ENCODE measurements at places on chromosomes 3 and 15.

GRCh38 chr3:7707187-7707586 lies 794.4 kb upstream of the LMCD1 start:
- DNase-seq: no peak

DNA sequence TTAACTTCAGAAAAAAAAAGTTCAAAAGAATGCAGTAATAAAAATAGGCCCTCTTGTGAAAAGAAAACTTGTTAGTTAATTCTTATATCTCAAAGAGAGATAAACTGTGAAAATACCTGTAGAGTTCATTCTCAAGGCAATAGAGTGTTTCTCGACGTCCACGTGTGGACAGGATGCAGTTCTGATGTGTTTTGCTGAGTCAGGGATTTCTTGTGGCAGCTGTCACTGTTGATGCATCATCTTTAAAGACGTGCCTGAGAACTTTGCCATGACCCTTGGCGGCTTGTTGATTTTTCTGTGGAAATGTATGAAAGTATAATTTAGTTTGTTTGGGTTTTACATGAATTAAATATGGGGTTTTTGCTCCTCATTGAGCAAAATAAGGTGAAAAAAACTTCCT lies 702.2 kb downstream of the NLGN1 start:
- DNase-seq: no peak

- DNase-seq: no peak
Observed at GRCh38 chr3:15052335-15053242, 12.5 kb downstream of the MRPS25 start.

DNA sequence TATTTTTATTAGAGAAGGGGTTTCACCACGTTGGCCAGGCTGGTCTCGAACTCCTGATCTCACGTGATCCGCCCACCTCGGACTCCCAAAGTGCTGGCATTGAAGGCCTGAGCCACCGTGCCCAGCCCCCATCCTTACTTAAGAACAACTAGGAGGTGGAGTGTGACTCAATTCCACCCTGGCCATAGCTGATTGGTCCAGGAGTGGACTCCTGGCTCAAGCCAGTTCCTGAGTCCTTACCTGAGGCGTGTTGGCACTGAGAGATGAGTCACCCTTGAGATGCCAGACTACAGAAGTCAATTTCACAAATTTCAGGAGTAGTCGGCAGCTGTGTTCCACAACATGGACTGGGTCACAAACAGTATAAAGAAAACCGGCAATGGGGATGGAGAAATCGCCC lies 124.2 kb downstream of the SHQ1 start:
- DNase-seq: no peak

- DNase-seq: no peak
Observed at GRCh38 chr15:101020451-101020850, 101.3 kb downstream of the LRRK1 start.

- no peak for DNase-seq
Observed at GRCh38 chr3:30848087-30848779, 46.2 kb downstream of the GADL1 start.

GRCh38 chr15:29990035-29990434 lies 92.7 kb upstream of the GOLGA8J start:
- no peak for DNase-seq

- no peak for DNase-seq
Observed at GRCh38 chr3:191894406-191894805, 433.4 kb downstream of the PYDC2 start.

DNA sequence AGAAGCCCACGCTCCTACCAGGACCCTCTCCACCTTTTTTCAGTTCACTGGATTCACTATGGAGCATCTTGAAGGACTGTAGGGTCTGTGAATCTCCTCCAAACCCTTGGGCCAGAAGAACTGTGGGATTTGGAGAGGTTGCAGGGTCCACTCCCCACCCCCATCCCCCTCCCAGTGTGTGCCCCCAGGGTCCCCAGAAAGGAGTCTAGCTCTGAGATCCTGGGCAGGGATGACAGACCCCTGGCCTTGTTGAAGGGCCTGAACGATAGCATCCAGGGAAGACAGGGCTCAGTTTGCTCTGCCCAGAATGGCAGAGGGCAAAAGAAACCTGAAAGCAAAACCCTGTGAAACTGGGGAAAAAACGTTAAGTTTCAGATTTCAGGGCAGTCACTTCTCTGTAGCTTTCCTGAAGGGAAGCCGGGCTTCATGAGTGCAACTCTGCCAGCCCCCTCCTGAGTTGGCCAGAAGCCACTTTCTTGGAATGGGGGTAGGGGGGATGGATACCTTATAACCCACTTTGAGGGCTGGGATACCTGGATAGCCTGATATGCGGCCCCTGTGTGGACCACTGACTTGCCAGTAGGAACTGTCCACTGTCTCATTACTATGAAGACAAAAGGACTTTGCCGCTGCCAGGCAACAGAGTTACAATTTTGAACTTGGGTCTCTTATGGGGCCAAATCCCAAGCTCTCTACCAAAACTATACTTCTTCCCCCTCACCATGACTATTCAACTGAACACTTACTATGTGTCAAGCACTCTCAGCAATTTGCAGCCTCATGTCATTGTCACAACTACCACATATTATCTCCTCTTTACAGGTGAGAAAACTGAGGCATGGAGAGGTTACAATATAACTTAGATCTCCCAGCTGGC lies 1.6 kb upstream of the CISH start:
- no peak for DNase-seq

DNA sequence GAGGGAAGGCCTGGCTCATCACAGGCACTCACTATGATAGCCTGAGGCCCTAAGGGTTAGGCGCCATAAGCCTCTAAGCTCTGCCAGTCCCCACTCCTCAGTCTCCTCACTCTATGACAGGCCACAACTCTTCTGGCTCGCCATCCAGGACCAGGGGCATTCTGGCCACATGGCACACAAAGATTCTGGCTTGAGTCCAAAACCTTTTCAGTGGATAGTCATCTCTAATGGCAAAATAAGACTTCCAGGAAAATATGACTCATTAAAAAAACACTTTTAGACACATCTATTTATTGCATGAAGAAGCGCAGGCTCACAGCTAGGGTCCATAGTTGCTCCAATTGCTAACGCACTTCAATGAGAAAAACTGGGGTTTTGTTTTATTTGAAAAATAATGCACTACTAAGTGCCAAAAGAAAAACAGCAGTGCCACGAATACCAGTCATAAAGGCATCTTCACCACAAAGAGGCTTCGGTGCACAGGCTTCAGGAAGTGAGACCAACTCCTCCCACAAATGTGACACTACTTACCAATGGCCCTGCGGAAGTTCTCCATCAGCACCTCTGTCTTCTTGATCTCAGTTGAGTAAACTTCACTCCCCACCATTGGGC lies 11.1 kb downstream of the RUVBL1 start:
- DNase-seq: no peak

DNA sequence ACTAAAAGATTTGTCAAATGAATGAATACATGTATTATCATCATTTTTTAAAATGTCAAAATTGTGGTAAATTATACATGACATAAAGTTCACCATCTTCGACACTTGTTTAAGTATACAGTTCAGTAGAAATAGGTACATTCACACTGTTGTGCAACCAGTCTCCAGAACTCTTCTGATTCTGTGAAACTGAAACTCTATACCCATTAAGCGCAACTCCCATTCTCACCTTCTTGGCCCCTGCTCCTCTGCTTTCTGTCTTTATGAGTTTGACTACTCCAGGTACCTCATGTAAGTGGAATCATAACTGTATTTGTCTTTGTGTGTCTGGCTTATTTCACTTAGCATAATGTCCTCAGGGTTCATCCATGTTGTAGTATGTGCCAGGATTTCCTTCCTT lies 50.1 kb upstream of the KBTBD8 start:
- DNase-seq: no peak

DNA sequence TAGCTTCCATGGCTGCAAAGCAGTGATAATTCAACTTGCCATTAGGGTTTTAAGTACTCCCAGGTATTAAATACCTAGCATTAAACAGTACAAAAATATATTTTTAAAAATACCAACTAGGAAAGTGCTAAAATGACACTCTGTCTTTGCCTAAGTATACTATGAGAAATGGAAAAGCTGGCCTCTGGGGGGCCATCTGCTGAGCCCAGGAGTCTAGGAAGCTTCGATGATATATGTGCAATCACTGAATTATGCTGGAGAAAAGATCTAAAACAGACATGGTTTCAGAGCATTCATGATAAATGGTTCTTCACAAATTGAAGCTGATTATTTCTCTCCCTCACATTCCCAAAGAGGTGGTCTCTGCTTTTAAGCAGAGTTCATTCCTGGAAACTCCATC lies 191.8 kb downstream of the OPA1 start:
- DNase-seq: no peak

- no peak for DNase-seq
Observed at GRCh38 chr3:141521781-141522180, 35.0 kb downstream of the RASA2 start.

GRCh38 chr3:134743006-134743405 lies 52.1 kb upstream of the EPHB1 start:
- no peak for DNase-seq

- no peak for DNase-seq
Observed at GRCh38 chr3:122947738-122948137, 79.8 kb downstream of the SEMA5B start.

DNA sequence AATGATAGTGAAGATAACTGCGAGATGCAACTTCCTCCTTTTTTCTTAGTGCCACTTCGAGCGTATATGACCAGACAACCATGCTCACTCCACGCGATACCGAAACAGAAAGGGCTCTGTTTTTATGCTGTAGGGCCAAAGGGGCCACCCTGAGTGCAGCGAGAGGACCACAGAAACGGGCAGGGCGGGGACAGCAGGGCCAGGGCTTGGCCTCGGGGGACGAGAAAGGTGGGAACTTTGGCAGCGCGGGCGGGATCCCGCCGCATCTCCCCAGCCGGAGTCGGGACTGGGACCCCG lies 483 bp downstream of the VPS13C start:
- no peak for DNase-seq

- DNase-seq: no peak
Observed at GRCh38 chr3:160127308-160127707, 97.9 kb upstream of the C3orf80 start.

DNA sequence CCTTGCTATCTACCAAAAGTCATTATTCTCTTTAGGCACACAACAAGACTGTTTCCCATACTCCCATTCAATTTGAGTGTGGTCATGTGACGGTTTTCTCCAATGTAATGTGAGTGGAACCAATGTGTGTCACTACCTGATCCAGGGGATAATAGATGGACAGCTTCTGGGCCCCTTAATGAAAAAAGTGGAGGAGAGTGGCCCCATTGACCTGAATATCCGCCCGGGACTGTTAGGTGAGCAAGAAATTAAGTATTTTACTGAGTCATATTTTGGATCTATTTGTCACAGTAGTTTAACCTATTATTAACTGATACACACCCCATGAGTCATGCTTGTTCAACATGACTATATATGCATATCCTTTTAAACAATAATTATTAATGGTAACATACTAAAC lies 15.1 kb upstream of the ARID3B start:
- no peak for DNase-seq

DNA sequence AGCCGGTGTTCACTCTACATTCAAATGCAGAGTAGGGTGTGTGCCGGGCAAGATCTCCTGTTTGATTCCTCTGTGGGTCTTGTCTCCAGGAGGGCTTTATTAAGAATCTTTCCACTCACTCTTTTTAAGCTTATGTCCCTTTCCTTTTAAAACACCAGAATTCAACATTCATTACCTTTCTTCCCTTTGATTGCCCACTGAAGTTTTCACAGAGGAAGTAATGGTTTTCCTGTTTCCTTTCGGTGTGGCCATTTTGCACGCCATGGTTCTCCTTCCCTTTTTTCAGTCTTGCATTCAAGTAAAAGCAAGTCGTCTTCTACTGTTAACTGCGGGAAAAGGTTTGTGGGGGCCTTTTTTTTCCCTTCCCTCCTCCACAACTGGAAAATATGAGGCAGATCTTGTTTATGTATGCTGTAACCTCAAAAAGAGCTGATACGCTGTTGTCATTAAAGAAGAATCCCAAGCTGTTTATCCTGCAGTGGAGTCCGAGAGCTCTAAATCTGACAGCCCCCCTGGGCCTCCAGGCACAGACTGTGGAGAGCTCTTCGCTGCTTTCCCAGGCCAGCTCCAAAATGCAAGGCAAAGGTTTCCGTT lies 40.5 kb downstream of the FILIP1L start:
- no peak for DNase-seq

- no peak for DNase-seq
Observed at GRCh38 chr3:74055061-74055460, 430.3 kb upstream of the PDZRN3 start.

DNA sequence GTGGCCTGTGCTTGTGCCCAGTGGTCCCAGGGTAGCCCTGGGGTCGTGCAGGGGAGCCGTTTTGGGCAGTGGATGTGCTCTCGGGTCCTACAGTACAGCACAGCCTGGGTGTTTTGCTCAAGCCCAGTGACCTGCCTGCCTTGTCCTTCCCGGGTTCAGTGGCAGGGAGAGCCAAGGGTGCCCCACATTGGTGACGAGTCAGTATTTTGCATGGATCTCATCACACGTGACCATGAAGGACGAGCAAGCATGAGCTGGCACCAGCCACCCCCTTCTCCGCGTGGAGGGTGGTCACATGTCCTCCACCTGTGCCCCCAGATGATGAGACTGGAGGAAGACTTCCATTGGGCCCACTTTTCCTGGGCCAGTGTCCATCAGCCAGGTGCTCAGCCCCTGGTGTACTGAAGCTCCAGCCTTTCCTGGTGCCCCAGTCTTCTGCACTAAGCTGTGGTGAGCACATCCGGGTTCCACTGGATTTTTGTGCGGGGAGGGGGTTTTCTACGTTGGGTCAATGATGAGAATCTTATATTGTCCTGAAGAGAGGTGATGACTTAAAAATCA lies 197.5 kb downstream of the UBE3A start:
- DNase-seq: no peak

- DNase-seq: no peak
Observed at GRCh38 chr3:39407773-39408492, 1.4 kb downstream of the RPSA start.
